ENCODE measurements at places on chromosomes 7 and 10. TPM values are rescaled to one million over a fixed set of nuclear protein-coding genes. Genes with fewer than 3 reads are reported as not detected.

GRCh38 chr10:63866075-63866746 is 345.0 kb downstream of the REEP3 start:
- peak; percentile 49 for DNase-seq

DNA sequence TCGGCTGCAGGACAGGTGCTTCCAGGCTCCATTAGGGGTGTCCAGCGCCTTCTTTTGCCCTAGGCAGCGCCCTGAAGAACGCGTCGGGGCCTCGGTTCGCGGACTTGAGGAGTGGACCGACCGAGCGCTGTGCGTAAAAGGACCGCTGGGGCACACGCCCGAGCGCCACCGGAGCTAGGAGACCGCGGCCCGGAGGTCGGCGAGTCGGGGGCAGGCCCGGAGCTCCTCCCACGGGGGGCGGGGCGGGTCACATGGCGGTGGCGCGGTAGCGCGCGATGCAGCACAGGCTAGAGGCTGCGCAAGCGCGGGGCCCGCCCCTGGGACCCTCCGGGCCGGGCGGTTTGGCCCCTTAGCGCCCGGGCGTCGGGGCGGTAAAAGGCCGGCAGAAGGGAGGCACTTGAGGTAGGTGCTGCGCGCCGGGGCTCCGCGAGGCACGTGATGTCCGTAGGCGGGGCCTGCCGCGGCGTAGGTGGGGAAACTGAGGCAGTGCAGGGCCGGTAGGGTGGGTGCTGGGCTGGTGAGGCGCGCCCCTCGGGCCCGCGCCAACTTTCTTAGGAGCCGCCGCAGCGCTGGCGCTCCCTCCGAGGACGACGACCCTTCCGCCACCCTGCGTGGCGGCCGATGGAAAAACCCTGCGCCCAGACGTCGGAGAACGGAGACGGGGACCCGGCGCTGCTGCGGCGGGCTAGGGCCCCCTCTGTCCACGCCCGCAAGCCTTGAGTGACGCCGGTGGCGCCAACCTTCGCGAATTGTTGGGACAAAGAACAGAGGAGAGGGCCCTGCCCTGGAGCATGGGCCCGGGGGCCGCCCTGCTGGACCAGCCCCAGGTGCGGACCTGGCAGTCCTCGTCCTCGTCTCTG is at the start of gene PRXL2A:
PRXL2A (plus strand) TSS at position 310 of the 860 bp plus-strand sequence. CDS start 11,917 bp downstream, outside the sequence.
- DNase-seq, result peak; percentile 44

GRCh38 chr7:128105228-128106022 is 74.2 kb upstream of the LRRC4 start:
- DNase-seq, result no peak

DNA sequence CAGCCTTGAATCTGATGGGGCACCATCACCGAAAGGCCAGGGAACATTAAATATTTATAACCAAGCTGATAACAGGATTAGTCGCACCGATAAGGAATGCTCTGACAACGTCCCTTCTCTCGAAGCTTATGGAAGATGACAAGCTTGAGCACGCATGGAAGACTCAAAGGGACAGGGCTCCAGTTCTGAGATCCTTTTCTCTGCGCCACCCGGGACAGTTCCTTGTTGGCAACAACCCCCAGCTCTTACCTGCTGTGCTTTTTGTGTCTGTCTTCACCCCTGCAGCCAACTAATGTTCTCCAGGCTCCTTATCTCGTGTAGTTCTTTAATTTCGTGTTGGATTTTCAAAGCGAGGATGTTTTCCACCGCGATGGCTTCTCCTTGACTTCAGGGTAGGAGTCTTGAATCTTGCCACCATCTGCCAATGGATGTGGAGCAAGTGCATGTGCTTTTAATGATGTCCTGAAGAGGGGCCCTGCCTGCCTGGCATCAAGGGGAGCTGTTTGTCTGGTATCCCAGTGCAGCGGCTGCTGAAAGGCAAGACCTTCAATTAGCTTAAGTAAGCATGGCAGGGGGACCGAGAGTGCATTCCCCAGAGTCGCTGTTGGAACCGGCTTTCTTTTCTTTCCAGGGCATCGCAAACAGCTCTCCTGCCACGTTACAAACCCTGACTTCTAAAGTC is 354 bp upstream of the FERD3L start:
- no peak for DNase-seq

MRLN gene
- total RNA-seq, result not detected

DNA sequence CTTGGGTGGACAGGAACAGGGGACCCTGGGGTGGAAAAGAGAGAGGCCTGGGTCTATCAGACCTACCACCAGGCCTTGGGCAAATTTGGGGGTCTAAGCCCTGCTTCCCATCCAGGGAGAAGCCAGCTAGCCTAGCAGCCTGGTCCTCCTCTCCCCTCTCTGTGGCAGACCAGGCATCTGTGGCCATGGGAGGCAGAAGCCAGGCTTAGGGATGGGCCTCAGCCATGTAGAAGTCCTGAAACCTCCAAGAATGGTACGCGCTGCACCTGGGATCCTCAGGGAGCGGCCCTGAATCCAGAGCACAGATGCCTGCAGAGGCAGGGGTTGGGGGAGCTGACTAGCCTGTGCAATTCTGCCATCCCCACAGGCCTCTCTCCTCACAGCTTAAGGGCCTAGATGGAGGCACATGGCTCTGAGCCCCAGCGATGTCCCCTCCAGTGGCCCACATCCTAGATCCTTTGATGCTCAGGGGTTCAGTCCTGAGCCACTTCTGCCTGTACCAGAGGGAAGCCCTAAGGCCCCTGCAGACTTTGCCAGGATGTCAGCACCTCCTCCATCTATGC is 21.2 kb downstream of the GRID1 start:
- no peak for DNase-seq

- DNase-seq, result no peak
Measured at GRCh38 chr10:34089253-34089652, 725.8 kb downstream of the PARD3 start.

DNA sequence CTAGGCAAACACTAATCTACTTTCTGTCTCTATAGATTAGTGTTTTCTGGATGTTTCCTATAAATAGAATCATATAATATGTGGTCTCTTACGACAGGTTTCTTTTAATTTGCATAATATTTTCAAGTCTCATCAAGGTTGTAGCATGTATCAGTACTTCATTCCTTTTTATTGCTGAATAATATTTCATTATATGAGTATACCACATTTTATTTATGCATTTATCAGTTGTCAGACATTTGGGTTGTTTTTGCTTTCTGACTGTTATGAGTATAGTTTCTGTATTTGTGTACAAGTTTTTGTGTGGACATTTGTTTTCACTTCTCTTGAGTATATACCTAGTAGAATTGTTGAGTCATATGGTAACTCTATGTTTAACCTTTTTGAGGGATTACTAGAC is 48.2 kb downstream of the SHOC2 start:
- DNase-seq, result no peak

CYP26C1 gene
- 0.77 TPM for total RNA-seq

GRCh38 chr10:124245806-124246440 is 152.5 kb upstream of the CHST15 start:
- DNase-seq, result no peak

LRGUK gene
- 0.13 TPM for total RNA-seq

DNA sequence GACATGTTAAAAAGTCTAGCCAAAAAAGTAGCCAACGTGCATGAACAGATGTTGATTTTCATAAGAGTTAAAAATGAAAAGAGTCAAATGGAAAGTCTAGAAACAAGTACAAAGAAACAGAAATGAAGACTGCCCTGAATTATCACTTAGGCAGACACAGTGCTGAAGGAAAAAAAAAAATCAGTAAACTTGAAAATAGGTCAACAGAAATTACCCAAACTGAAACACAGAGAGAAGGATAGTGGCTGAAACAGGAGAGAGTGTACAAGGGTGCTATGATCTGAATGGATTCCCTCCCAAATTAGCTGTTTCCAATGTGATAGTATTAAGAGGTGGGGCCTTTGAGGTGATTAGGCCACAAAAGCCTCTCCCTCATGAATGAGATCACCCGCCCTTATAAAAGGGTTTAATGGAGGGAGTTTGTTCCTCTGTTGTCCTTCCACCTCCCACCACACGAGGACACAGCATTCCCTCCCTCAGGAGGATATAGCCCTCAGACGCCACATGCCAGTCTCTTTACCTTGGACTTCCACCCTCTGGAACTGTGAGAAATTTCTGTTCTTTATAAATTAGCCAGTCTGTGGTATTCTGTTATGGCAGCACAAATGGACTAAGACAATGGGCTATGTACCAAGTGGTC is 249.7 kb downstream of the AHR start:
- no peak for DNase-seq

HOXA3 gene
- 3.0 TPM for total RNA-seq

ALOX5 gene
- total RNA-seq, result not detected

SRI gene
- total RNA-seq, result 110 TPM

SEMA3C gene
- total RNA-seq, result under 0.01 TPM

FAM241B gene
- 0.39 TPM for total RNA-seq

GRCh38 chr7:144525956-144526355 is 122.5 kb upstream of the NOBOX start:
- DNase-seq, result no peak

GRCh38 chr7:31284106-31284505 is 56.4 kb downstream of the NEUROD6 start:
- DNase-seq, result no peak

LGI1 gene
- total RNA-seq, result not detected

GRCh38 chr7:74199551-74200355 is 10.1 kb upstream of the LAT2 start:
- no peak for DNase-seq

TAS2R3 gene
- 0.89 TPM for total RNA-seq

GRCh38 chr10:72740528-72740927 is 48.6 kb downstream of the MCU start:
- DNase-seq, result peak; percentile 83

GRCh38 chr10:71719042-71719441 is 536 bp downstream of the C10orf105 start:
- no peak for DNase-seq

GRCh38 chr7:71308096-71308495 is 176.2 kb downstream of the GALNT17 start:
- DNase-seq, result no peak

DNA sequence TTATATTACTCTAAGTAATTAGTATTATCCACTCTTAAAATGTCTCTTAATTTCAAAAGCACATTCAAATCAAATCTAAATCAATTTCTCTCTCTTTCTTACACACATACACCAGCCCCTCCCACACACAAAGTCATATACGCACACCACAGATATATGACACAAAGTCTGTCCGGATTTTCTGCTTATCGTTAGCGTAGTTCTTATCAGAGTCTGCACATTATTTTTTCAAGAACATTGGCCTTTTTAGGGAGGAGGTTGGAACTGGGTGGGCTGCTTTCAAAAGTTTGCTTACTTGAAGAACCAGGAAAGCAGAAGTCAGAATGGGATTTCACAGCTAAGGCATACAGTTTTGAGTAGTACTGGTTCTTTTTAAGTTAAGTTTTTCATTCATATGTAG is 387.6 kb upstream of the CHRM2 start:
- DNase-seq, result no peak

COL17A1 gene
- total RNA-seq, result 0.90 TPM

ZCCHC24 gene
- 2.7 TPM for total RNA-seq

ZNF33B gene
- total RNA-seq, result 21.7 TPM

DNA sequence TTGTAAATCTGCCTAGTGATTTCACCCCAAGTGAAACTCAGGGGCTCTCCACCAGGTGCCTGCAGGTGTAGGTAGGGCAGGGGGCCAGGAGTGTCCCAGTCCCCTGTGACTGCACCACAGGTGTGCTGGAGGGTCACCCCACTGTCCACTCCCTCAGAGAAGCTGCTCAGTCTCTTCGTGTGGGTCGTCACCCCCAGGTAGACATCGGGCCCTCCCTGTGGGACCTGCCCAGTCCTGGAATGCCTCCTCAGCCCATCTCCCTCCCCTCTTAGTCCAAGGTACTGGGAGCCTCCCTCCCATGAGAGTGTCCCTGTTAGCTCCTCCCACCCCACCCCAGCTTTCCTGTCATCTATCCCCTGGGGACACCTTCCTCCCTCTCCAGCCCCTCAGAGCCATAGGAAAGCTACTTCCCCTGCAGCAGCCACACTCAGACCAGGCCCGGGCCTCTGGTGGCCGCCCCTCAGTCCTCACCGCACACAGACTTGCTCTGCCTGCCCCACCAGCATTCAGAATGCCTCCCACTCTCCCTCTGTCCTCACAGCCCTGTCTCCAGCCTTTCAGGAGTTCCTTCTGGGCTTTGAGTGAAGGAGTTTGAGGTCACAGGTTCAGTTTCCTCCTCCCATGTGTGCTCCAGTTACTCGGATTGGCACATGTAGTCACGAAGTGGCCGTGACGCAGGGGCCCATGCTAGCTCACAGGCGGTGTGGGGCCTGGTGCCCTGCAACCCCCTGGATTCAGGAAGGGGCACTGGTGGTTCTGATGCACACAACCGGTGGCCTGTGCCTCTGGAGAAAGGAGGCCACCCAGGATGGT is 5.1 kb downstream of the ALOX5 start:
- DNase-seq, result no peak

DNA sequence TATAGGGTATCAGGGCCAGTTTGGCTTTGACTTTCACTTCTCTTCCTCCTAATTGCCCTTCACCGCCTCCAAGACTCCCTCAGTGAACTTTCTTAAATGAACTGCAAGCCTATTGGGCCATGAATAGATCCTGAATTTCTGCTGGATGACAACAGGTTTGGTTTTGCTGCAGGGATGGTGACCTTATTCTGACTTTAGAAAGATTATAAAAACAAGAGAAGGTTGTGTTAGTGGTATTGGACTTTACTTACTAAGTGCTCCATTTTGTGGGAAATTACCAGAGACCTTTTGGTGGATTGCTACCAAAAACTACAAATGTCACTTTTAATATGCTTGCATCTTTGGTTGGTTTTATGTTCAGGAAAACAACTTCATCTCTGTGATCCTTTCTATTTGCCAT is 11.5 kb upstream of the LIPA start:
- no peak for DNase-seq

SLC13A1 gene
- not detected for total RNA-seq

GRCh38 chr10:63554657-63555056 is 33.5 kb downstream of the REEP3 start:
- DNase-seq, result peak; percentile 23

DNA sequence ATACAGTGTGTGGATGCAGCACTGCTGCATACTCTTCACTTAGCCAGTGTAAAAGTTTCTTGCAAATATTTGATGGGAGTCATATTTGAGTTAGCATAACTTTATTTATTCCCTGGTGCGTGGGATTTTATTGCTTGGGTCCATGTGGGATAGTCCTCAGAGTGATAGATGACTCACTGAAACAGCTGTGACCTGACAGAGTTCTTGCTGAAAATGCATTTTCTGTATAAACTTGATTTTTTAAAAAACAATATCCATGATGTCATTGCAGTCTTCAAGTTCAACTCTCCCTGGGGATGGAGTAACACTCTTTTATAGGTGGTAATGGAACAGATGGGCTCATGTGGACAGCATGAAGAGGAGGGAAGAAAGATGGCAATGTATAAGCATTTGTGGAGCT is 310.0 kb downstream of the PPP1R3A start:
- DNase-seq, result no peak

CYP26A1 gene
- 0.63 TPM for total RNA-seq

SDK1 gene
- total RNA-seq, result 2.1 TPM

Measured in dermis microvascular lymphatic vessel endothelial cell (primary cell).